Hematopoietic multipotent progenitor cell treated with erythropoietin and hydrocortisone succinate and interleukin-3 and kit ligand, for 15 days (in vitro differentiated cells): ENCODE measurements at places on chromosomes 3 and 15.

DNA sequence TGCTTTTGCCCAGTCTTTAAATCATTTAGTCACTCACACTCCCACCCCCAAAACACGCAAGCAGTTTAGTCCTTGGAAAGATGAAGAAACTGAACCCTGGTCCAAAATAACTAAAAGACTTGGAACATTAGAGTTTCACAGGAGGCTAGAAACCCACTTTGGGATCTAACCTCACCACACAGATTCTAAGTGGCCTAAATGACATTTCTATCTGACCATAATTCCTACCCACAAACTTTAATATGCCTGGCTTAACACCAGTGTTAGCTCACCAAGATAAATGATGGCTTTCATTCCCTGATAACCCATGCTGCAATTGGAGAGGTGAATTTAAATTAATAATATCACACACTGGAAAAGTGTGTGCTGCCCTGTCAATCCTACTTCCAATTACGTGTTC is 295.3 kb upstream of the UBE2E2 start:
- DNase-seq, result no peak

DNA sequence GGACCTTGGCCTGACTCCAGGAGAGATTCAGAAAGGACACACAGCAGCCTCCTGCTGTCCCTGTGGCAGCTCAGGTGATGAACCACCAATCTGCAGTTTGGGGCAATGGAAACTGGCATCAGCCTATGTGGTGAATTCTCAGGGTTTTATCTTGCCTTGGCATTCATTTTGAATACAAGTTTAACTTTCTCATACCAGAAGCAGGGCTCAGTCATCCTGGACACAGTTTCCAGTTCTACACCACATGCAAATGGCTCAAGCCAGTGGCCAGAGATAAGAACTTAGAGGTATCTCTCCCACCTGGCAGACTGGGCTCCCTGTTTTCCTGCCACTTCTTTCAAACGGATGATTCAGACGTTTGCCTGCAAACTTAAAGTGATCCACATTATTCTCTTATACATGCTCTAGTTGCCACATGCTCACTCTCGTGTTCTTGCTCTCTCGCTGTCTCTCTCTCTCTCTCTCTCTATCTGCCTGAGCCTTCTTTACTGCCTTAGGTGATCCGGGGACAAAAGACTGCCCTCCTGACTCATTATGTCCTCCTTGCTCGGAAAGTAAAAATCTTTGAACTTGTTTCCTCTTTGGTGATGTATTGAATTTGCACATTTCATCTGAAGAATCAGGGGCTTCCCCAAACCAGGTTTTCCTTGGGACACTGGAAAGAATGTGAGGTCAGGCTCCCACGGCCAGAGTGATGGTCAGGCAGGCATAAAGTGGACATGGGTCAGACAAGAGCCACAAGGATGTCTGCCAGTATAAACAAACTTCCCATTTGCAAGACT is 99.6 kb upstream of the STT3B start:
- DNase-seq, result no peak

- no peak for DNase-seq
These were observed 12.2 kb downstream of the ERC2 start for GRCh38 chr3:56456117-56456516.

DNA sequence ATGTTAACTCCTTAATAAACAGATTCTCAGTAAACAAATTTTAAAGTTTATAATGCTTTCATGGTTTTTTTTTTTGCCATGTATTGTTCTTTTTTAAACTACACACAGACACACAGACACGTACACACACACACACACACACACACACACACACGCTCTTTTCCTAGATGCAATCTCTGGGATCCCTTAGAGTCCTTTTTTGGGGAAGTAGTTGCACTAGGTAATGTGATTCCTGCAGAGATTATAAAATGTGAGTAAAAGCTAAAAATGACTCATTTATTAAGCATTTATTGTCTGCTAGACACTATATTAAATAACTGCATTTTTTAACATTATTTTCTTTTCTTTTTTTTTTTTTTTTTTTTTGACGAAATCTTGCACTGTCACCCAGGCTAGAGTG is 19.9 kb downstream of the NDUFB5 start:
- no peak for DNase-seq

DNA sequence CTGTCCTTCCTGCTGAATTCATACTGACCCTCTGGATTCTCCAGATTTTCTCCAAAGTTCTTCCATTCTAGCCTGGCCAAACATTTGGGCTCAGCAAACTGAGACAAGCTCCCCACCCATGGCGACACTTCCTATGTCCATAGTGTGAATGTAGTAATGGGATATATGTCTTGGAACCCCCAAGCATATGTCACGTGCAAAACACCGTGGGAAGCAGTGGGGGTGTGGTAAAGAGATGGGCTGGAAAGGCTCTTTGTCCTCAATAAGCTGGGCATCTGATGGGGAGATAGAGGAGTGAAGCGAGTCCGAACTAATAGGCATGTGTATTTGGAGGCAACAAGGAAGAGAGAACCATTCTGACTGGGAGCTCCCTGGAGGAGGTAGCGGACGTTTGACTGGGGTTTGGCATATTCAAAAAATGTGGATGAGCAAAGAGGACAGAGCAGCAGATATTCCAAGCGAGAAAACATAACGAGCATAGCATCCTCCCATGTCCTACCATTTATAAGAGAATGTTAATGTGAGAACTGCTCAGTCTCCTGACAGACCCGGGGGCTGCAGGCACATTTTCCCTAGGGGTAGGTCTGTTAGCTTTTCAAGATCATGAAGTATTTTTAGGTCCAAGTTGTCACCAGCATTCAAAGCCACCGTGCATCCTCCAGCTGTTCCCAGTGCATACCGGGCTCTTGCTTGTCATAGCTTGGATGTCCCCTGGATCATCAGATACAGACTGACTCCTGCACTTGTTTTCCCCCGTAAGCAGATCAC is 25.6 kb downstream of the TPM1 start:
- no peak for DNase-seq

DNA sequence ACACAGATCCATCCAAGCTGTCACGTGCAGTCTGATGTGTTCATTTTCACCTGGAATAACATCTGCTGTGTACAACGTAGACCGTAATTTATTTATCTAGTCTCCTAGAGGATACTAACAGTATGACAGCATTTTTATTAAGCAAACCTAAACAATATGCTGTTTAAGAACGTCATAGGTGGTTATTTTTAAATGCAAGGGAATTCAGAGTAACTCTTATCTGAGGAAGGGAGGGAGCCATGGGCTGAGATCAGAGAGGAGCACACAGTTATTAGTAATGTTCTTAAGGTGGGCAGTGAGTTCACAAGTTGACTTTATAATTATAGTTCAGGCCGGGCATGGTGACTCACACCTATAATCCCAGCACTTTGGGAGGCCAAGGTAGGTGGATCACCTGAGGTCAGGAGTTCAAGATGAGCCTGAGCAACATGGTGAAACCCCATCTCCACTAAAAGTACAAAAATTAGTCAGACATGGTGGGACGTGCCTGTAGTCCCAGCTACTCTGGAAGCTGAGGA is 193.6 kb downstream of the UACA start:
- no peak for DNase-seq

- DNase-seq, result no peak
These were observed 16.0 kb downstream of the NKIRAS1 start for GRCh38 chr3:23900744-23901143.

DNA sequence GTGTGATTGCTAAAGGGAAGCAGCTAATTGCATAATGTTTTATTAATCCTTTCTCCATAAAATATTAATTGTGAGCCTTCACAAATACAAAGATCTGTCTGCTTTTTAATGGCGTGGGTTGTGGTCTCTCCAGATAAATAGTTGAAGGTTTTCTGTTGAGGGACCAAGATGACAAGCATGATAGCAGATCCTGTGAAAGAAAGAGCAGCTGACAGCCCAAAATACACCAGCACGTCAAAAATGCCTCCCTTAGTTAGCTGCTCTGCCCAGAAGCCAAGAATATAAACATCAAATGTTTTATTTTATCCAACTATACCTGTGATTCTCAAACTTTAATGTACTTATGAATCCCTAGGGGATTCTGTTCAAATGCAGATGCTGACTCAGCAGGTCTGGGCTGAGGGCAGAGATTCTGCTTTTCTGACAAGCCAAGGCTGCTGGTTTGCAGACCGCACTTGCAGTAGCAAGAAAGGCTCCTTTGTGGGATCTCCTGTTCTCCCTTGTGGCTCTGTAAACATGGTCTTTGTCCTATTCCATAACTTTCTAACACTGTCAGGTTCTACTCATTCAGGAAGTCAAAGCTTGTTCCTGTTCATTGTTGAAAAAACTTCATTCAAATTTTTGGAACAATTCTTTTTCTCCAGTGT is 119.1 kb upstream of the SLC25A36 start:
- DNase-seq, result no peak

- peak; percentile 72 for DNase-seq
These were observed 1.2 kb downstream of the KLF13 start for GRCh38 chr15:31327669-31328427.

GRCh38 chr3:14289590-14290461 is 111.2 kb downstream of the LSM3 start:
- no peak for DNase-seq

DNA sequence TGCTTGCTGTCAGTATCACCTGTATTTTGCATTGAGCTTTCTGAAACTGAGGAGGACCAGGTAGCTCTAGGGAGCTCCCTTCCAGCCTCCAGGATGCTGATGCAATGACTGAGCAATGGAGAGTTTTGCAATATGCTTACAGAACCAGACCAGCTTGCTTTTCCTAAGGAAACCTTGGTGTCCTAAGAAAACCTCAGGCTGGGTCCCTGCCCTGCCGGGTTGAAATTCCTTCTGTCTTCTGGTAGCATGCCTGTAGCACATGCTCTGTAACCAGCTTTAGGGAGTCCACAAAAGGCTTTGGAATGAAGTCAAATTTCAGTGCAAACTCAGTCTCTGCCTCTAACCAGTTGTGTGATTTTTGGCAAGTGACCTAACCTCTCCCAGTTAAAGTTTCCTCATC is 65.8 kb upstream of the GSK3B start:
- DNase-seq, result no peak

- DNase-seq, result no peak
These were observed 6.0 kb downstream of the PRKCI start for GRCh38 chr3:170228093-170228766.

GRCh38 chr3:64179860-64180259 is 45.4 kb downstream of the PRICKLE2 start:
- no peak for DNase-seq

DNA sequence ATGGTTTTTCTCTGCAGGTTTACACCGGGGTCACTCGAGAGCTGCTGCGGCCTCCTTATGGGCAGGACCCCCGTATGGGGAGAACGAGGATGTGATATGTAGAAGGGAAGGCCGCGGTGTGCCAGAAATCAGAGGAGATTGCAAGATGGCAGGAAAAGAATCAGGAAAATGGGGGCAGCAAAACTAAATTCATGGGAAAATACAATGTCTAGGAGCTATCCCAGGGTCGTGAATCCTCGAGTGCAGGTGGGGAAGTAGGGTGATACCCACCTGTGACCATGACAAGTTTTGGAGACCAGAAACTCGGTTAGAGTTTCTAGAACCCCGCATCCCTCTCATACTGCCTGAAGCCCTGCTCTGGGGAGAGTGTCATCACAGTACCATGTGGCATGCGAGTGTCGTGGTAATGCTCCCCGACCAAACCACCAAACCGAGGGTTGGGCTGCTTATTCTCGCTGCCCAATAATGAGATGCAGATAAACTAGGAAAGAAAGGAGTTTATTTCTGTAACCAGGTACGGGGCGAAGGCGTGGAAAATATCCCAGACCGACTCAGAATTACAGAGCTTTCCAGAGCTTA is 781 bp downstream of the TRNT1 start:
- DNase-seq, result peak; percentile 10

GRCh38 chr3:152155246-152156020 is 113.3 kb upstream of the MBNL1 start:
- DNase-seq, result no peak

GRCh38 chr3:28901018-28901417 is 379.9 kb upstream of the RBMS3 start:
- no peak for DNase-seq

DNA sequence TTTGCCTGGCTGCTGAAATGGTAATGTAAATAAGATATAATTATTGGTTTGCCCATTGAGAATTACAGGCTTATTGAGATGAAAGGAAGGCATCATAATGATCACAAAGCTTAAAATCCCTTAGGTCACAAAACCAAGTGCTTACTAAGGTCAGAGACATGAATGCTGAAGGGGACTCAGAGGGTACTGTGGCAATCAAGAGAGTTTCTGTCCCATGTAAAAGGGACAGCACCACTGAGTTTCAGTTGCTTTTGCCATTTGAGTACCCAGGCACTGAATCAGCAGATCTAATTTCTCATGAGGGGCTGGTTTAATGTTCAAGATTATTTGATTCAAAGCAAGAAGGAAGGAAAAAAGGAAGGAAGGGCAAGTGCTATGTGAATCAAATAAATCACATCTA is 127.0 kb downstream of the PLOD2 start:
- no peak for DNase-seq

- DNase-seq, result no peak
These were observed 664 bp upstream of the LARP6 start for GRCh38 chr15:70854666-70854976.

- no peak for DNase-seq
These were observed 24.1 kb downstream of the KAT2B start for GRCh38 chr3:20064387-20064786.

DNA sequence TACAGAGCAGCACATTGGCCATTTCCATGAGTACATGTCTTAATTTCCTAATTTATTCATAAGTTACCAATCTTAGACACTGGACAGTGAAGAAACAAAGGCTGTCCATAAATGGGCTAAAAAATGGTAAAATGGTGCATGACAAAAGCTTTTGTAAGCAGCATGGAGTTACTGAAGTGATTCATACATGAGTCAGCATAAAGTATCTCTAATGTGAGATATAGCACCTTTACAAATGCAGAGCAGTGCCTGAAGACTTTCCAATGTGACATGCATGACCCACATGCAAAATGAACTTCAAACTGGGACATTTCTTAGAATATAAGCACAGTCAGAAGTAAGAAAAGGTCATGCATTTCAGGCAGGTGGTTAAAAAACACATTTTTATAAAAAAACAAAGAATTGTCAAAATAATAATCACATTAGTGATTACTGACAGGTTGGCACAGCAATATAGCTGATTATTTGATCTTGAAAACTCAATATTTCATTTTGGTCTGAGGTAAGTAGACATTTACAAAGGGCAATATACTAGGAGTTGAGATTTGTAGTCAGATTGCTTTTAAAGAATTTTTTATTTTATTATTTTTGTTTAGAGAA is 299.3 kb downstream of the PLCL2 start:
- no peak for DNase-seq

- no peak for DNase-seq
These were observed 110.6 kb upstream of the TNFAIP8L3 start for GRCh38 chr15:51205050-51205975.

DNA sequence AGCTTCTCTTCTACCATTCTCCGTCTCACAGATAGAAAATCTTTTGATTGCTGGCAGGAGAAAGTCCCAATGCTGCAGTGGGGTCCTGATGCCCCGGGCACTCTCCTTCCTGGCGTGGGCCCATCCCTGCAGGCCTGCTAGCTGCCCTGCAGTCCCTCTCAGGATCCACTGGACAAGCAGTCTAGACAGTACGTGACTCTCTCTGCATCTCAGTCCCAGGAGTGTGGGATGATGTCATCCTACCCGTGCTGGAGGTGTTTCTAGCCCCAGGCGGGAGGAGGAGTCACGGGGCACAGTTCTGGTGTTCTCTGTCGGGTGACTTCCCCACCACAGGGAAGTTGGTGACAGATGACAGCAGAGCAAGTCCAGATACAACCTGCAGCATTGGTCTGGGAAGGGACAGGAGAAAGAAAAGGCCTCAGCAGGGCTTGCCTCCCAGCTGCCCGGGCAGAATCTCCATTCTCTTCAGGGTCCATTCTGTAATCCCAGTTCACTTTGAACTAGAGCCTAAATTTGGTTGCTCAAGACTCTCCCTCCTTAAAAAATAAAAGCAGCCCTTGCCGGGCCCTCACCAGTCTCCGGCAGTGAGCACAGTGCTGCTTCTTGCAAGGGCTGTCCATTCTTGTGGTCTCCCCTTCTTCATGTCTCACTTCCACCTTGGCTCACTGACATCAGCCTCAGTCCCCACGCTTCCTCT is 30.6 kb downstream of the SLC28A1 start:
- DNase-seq, result no peak
